Smooth muscle cell of bladder (primary cell): ENCODE measurements at places on chromosomes 3 and 15. TPM values are rescaled to one million over a fixed set of nuclear protein-coding genes. Genes with fewer than 3 reads are reported as not detected.

The MEX3B gene
- 2.3 and 6.1 TPM in 2 replicates for total RNA-seq

The SLC12A1 gene
- not detected in 2 replicates for total RNA-seq

The MKRN2OS gene
- not detected in 2 replicates for total RNA-seq

The PAQR5 gene
- total RNA-seq = 9.6 and 21.9 TPM in 2 replicates

The FBXW12 gene
- not detected in 2 replicates for total RNA-seq

The PLA2G4D gene
- not detected in 2 replicates for total RNA-seq

The CHRNA7 gene
- 0.18 and 0.28 TPM in 2 replicates for total RNA-seq
